ENCODE measurements at places on chromosomes 16 and 17.

GRCh38 chr17:3004925-3005324 is 58.5 kb downstream of the OR1D5 start:
- no peak for DNase-seq

GRCh38 chr16:46882304-46882939 is 1.7 kb upstream of the GPT2 start:
- no peak for DNase-seq

DNA sequence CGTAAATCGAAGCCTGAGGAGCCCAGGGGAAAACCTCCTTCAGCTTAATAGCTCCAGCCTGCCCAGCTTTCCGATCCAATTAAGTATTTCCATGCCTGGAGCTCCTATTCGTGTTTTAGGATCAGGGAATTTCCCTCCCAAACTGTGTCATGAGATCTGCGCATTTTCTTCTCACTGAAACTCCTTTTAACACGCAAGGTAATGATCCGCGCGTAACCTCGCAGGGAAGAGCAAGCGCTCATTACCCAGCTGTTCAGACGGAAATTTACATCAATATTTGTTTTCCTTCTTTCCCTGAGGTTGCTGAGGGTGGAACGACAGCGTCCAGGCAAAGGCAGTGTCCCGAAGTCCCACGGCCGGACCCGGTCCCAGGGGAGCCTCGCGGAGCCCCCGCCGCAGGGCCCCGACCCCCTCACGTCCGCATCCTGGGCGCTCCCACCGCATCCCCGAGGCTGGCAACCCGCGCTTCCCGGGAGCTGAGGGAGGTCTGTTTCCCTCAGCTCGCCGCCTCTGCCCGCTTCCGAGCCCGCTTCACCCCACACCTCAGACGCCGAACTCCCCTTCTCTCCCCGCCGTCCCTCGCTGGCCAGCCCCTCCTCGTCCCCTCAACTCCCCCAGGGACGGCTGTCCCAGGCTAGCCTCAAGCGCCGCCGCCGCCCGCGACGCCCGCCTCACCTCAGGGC is 415 bp downstream of the ABCA5 start:
- peak; percentile 0 for DNase-seq

DNA sequence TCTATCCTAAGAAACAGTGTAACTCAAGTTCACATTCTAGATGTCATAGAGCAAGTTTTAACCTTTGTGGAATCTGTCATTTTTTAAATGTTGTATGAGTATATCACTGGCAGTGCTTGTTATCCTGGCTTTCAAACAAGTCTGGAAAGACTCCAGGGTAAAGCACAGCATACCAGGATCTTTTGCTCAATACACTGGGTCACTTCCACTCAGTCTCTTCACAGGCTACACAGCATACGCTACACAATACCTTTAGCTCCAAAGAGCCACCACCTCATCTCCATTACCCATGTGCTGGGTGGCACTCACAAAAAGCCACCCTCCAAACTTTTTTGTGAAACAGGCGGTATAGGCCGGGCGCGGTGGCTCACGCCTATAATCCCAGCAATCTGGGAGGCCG is 69.5 kb downstream of the PARN start:
- no peak for DNase-seq

GRCh38 chr17:69043098-69043734 is 17.5 kb downstream of the ABCA9 start:
- DNase-seq: no peak

- DNase-seq: no peak
These were observed 30.8 kb downstream of the VWA3A start for GRCh38 chr16:22123146-22123545.

DNA sequence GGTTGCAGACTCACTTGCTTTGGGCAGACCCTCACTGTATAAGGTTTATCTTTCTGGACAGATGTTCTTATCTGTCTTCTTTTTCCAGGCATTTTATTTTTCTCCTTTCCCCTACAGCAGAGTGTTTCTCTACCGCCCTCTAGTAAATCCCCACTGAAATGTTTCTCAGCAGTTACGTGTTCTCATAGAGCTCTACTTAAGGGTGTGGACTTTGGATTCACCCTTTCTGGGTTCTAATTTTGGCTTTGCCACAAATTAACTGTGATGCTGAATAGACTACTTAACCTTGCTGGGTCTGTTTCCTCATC is 2.0 kb downstream of the ADAT1 start:
- no peak for DNase-seq

DNA sequence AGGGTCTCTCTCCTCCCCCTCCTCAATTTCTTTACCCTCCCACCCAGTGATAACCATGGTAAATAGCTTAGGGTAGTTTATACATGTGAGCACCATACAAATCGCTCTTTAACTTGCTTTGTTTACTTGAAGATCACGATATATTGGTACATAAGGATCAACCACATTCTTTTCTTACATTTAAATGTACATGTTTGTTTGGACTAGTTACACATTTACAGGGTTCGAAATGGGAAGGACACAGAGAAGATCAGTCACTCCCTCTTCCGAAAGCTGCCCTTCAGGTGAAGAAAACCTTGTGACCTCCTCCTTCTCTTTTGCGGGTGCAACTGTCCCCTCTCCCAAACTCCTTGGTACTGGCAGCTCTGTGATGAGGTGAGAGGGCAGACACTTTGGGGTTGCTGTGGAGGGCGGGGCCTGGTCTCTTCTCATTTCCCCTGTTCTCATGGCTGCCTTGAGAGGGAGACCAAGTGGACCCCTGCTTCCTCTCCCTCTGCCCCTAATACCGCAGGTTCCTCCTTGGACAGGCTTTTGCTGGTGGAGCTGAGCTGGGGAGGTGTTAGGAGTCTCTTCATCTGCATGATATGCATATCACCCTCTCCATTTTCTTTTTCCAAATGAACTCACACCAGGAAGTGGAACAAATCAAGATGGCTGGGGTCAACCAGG is 4.7 kb upstream of the PIK3R6 start:
- no peak for DNase-seq

- no peak for DNase-seq
These were observed 35.8 kb downstream of the CACNG3 start for GRCh38 chr16:24291932-24292331.
